ENCODE measurements at places on chromosomes 5 and 9. TPM values are rescaled to one million over a fixed set of nuclear protein-coding genes. Genes with fewer than 3 reads are reported as not detected.

DNA sequence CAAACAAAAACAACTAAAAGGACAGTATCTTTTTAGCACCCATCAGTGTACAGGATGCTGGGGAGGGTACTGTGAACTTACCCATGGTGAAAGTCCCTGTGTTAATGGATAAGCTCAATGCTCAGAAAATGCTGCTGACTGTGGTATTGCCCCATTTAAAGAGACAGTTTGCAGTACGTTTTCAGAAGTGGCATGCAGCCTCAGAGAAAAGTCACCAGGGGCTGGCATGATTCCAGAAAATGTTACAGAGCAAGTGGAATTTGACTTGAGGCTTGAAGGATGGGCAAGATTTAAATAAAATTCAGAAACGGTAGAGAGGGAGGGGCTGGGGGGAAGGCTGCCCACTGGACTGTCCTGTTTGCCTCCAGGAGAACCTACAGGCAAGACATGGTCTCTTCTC lies 7.2 kb downstream of the S1PR3 start:
- H3K27me3 ChIP-seq: no peaks in the 10 kb centered on the region
- DNase-seq: no peak
- H3K36me3 ChIP-seq: no peaks in the 10 kb centered on the region

- no peak overlapping the region for H3K4me3 ChIP-seq
- no peaks in the 10 kb centered on the region for H3K27me3 ChIP-seq
- peaks cover 3% of the 10 kb centered on the region for H3K4me1 ChIP-seq
Observed at GRCh38 chr9:124217836-124218437, 39.8 kb upstream of the NEK6 start.

GRCh38 chr5:111278858-111279504 lies 54.8 kb downstream of the CAMK4 start:
- H3K4me1 ChIP-seq: no peaks in the 10 kb centered on the region
- no peak overlapping the region for H3K27ac ChIP-seq
- H3K4me3 ChIP-seq: no peak overlapping the region
- no peaks in the 10 kb centered on the region for H3K36me3 ChIP-seq
- no peak for DNase-seq
- H3K27me3 ChIP-seq: no peaks in the 10 kb centered on the region

DNA sequence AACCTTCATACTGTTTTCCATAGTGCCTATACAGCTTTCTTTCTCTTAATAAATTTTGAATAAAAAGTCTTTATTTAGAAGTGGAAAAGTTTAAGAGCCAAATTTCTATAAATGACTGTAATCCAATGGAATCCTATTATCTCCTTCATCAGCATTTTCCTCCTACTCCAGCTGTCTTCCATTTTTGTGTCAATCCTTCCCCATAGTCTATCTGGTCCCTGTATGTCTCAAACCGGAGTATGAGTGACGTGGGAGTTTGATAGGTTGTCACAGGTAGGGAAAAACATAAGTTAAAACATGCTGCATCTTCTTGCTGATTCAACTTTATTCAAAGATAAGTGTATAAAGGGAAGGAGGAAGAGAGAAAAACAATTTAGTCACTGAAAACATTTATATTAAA lies 70.4 kb downstream of the ADAMTS6 start:
- DNase-seq: no peak
- no peak overlapping the region for H3K27ac ChIP-seq
- H3K27me3 ChIP-seq: no peaks in the 10 kb centered on the region
- H3K36me3 ChIP-seq: no peaks in the 10 kb centered on the region

DNA sequence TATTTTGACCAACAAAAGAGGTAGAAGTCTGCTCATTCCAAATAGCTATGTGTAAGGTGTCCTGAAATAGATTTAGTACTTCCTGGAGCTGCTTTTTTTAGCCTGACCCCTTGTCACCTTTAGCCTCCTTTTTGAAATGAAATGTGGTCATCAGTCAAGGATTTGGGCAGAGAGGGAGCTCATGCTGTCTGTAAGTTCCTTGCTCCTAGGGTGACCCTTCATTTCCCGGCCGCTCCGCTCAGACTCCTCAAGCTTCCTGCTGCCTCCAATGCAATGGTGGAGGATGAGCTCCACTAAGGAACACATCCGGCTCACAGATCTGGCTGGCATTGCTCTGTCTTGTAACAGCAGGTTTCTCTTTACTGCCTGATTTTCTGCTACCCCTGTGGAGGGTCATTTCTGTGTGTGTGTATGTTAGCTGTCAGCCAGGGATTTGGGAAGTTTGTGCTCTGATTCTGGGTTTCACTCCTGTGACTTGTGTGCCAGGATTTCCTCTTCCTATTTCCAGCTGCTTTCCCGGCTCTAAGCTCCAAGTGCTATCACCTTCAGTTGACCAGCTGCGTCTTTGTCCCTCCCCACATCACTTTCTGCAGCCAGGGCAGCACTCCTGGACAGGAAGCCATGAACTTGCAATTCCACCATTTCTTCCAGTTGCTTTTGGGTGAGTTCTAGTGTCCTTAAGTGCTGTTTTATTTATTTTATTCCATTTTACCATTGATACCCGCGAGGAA lies 265.9 kb downstream of the ICE1 start:
- H3K27me3 ChIP-seq: no peaks in the 10 kb centered on the region
- DNase-seq: no peak
- H3K4me1 ChIP-seq: peaks cover 37% of the 10 kb centered on the region
- peak overlapping the region; percentile 38 for H3K4me3 ChIP-seq
- H3K27ac ChIP-seq: peak overlapping the region; percentile 10
- H3K36me3 ChIP-seq: no peaks in the 10 kb centered on the region

- H3K4me3 ChIP-seq: no peak overlapping the region
- peaks cover 44% of the 10 kb centered on the region for H3K4me1 ChIP-seq
- H3K36me3 ChIP-seq: no peaks in the 10 kb centered on the region
Observed at GRCh38 chr5:59540366-59540765, 353.2 kb downstream of the PDE4D start.

GRCh38 chr9:108863891-108864290 lies 1.8 kb downstream of the ACTL7A start:
- H3K27me3 ChIP-seq: no peaks in the 10 kb centered on the region
- no peak overlapping the region for H3K27ac ChIP-seq
- no peak for DNase-seq
- H3K4me1 ChIP-seq: no peaks in the 10 kb centered on the region
- peaks cover 7% of the 10 kb centered on the region for H3K36me3 ChIP-seq

DNA sequence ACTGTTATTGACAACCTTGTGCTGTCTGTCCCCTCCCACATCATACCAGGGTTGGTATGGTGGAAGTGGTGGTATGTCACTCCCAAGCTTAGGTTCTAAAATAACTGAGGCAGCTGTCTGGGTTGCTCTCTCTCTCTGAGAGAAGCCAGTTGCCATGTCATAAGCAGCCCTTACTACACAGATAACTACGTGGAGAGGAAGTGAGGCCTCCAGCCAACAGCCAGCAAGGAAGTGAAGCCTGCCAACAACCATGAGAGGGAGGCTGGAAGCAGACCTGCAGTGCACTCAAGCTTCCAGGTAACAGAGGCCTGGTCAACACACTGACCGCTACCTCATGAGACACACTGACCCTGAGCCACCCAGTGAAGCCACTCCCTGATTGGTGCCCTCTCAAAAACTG lies 18.6 kb downstream of the CTNNAL1 start:
- peaks cover 11% of the 10 kb centered on the region for H3K4me1 ChIP-seq
- no peaks in the 10 kb centered on the region for H3K36me3 ChIP-seq
- no peaks in the 10 kb centered on the region for H3K27me3 ChIP-seq
- no peak for DNase-seq
- H3K4me3 ChIP-seq: no peak overlapping the region

DNA sequence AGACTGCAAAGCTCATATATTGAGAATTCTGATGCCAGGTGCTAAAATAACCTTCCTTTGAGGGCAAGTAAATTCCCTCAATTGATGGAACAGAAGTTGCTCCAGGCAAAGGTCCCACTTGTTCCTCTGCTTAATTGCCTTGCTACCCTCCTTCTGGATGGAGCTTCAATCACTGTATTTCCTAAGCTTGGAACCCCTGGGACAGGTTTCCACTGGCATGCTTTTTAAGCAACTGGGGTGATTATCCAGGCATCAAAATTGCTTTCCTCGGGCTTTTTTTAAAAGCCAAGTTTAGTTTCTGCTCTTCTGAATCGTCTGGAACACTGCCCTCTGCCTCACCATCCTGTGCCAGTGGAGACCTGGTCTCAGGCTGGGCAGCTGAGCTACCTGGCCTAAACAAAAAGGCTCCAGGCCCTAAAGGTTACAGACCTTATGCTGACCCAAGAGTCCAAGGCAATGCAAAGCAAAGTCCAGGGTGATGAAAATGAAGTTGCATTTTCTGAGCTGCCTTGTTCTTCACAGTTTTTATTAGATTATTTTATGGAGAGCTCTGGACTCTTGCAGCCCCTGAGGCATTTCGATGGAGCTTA lies 167.9 kb upstream of the CD180 start:
- no peaks in the 10 kb centered on the region for H3K27me3 ChIP-seq
- no peak overlapping the region for H3K4me3 ChIP-seq
- H3K4me1 ChIP-seq: no peaks in the 10 kb centered on the region

DNA sequence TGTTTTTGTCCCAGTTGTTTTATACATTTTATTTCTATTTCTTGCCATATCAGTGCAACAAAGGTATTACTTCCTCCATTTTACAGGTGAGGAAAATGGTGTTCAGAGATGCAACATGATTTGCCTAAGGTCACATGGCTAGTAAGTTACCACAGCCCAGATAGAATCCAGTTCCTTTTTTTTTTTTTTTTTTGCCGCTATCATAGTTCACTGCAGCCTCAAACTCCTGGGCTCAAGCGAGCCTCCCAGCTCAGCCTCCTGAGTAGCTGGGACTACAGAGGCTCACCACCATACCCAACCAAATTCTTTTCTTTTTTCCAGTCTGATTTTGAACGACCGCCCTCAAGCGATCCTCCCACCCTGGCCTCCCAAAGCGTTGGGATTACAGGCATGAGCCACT lies 480 bp upstream of the CCDC69 start:
- DNase-seq: no peak
- peaks cover 40% of the 10 kb centered on the region for H3K4me1 ChIP-seq
- H3K27ac ChIP-seq: peak overlapping the region; percentile 94
- H3K4me3 ChIP-seq: peak overlapping the region; percentile 81
- H3K27me3 ChIP-seq: no peaks in the 10 kb centered on the region

DNA sequence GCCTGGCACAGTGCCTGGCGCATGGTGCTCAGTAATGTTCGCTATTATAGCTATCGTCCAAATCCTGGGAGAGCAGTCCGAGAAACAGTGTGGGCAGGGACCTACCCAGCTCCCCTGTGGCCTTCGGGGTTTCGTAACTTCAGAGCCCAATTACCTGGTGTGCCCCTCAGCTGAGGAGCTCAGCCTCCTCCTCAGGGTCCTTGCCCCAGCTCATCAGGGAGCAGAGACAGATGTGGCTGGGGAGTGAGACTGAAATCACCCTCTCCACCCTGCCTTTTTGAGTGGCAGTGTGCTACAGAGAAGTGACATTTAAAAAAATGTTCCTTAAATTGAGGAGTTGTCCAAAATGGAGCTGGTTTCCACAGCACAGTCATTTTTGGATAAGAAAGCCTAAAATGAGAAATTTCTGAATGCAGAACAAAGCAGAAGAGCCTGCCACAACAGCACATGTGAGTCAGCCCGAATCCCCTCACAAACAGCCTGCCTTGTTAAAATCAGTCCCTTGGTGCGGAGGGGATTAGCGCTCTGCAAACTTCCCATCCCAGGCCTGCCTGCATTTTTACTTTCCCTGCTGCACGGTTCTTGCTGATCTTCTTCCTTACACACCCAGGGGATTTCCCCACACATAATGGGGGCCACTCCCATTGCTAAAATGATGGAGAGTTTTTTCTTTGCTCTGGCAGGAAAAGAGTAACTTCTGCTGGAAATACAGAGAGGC lies 78.1 kb upstream of the PITX1 start:
- DNase-seq: no peak
- no peaks in the 10 kb centered on the region for H3K27me3 ChIP-seq
- peaks cover 10% of the 10 kb centered on the region for H3K4me1 ChIP-seq
- no peak overlapping the region for H3K27ac ChIP-seq
- no peak overlapping the region for H3K4me3 ChIP-seq

DNA sequence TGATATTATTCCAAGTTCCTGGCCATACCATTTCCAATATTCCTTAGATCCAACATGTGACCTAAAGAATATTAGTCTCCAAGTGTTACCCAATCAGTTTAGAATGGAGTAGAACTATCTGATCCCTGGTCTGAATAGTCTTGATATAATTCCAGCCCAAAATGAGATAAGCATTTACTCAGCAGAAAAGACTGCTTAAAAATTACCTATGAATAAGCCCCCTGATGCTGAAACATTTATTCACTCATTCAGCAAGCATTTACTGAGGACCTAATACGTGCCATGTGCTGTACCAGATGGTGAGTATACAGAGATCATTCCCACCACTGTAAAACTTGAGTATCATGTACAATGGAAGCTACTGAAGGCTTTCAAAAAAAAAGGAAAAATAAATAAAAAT lies 157.0 kb downstream of the FAM114A2 start:
- H3K4me1 ChIP-seq: no peaks in the 10 kb centered on the region
- no peaks in the 10 kb centered on the region for H3K27me3 ChIP-seq
- H3K36me3 ChIP-seq: no peaks in the 10 kb centered on the region
- H3K27ac ChIP-seq: no peak overlapping the region

DNA sequence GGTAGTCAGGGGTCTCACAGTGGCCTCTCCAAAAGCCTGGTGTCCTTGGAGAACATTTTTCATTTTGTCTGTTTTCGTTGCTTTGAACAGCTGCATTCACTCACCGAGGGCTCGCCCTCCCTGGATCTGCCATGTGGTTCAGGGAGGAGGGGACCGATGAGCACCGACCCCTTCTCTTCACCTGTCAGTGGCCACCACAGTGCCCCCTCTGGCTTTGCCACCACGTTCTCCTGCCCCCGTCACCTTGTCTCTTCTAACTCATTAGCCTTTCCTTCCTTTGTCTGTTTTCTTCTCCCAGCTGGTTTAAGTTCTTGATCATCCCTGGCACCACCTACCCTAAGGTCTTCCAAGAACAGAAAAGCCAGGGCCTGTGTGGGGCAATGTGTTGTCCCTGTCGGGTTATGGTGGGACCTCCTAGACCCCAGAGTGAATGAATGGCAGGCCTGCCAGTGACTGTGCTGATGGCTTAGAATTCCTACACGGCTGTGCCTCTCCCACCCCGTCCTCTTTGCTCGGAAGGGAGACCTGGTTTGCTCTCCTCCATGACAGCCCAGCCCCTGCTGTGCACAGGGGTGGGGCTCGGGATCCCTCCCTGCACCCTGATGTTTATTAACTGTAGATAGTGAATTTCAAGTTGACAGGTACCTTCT lies 90.0 kb downstream of the ANKRD33B start:
- peaks cover 3% of the 10 kb centered on the region for H3K4me1 ChIP-seq
- H3K27me3 ChIP-seq: no peaks in the 10 kb centered on the region
- DNase-seq: no peak

GRCh38 chr5:90384389-90384788 lies 25.2 kb downstream of the CETN3 start:
- no peaks in the 10 kb centered on the region for H3K36me3 ChIP-seq
- no peak for DNase-seq
- no peaks in the 10 kb centered on the region for H3K27me3 ChIP-seq
- H3K4me1 ChIP-seq: no peaks in the 10 kb centered on the region
- no peak overlapping the region for H3K4me3 ChIP-seq

- no peak overlapping the region for H3K4me3 ChIP-seq
- no peak for DNase-seq
- H3K27me3 ChIP-seq: no peaks in the 10 kb centered on the region
Observed at GRCh38 chr5:61974680-61975079, 331.3 kb upstream of the KIF2A start.

The FSTL4 gene
- total RNA-seq: 0.27 TPM

The GKAP1 gene
- total RNA-seq: 23.7 TPM

The SREK1IP1 gene
- total RNA-seq: 4.1 TPM

The CPLANE1 gene
- 8.3 TPM for total RNA-seq

The HMCN2 gene
- total RNA-seq: 7.1 TPM

The NUDCD2 gene
- total RNA-seq: 5.1 TPM

The SLC46A2 gene
- total RNA-seq: not detected

The ATP10B gene
- total RNA-seq: 0.63 TPM

The SLC25A2 gene
- total RNA-seq: not detected
